GM03348 (cell line): ENCODE measurements at places on chromosomes 7 and 10.
A peak's percentile ranks its signal among the peaks of the same experiment; 100 is the strongest.

DNA sequence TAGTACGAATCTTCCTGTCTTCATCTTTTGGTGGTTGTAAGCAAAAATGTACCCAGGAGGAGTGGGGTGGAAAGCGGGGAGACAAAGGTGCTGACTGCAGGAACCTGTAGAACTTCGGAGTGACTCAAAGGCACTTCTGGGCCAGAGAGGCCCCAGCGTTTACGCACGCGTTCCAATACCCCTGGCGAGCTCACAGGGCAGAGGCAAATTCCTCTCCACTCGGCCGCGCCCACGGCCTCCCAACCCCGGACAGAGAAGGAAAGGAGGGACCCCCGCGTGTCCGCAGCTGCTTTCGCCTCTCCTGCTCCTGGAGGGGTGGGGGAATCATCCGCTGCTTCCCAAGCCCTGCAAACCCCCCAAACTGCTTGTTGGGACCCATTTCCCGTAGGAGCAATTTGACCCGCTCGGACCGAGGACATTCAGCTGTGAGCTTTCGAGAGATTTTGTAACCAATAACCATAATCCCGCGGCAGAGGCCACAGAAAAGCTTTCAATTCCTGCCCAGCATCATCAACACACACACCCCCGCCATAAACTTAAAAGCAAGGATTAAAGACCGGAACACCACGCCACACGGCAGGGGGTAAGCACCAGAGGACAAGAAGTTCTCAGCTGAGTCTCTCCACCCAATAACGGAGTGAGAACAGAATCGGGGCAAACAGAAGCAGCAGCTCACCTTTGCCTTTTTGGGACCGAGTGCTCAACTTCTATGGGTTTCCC lies 2.3 kb downstream of the IGF2BP3 start:
- peak; percentile 14 for DNase-seq

GRCh38 chr10:112481602-112482001 lies 34.6 kb downstream of the VTI1A start:
- no peak for DNase-seq

DNA sequence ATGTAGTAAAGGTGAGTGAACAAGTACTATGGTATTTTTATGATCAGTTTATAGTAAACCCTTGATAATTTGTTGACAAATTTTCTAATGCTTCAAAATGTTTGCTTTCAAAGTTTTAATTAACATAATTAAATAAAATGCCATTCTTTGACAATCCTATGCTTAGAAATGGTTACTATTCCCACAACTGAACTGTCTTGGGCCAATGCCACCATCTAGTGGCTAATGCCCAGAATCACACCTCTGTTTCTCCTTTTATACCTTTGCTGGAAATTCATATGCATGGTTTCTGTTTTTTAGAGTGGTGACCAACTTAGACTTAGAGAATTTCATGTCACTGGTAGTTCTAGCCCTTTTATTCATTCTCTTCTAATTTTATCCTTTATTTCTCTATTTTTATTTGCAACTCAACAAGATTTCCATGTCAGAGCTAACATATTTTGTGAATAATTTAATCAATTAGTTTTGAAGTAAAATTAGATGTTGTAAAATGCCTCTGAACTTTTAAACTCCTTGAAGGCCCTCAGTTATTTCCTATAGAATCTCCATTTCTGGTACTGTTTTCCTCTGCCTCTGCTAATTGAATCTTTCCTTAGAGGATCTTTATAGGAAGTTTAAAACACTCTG lies 31.1 kb downstream of the PCGF5 start:
- DNase-seq, result peak; percentile 47

DNA sequence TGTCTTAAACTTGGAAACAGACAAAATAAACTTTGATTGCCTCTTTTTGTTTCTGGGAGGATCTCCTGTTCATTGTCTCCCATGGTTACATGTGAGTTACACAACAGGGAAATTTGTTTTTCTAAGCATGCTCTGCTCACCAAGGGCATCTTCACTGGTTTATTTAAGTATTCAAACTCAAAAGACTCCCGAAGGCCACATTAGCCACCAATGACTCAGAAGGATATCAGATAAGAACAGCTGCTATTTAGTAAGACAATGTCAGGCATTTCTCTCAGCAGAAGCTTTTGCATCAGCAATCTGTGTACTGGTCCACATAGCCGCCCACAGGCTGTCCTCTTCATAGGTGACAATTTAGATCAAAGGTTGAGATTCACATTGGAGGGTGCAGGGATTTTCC lies 19.3 kb downstream of the OR6B1 start:
- DNase-seq, result peak; percentile 70

- DNase-seq, result no peak
Measured at GRCh38 chr10:70996549-70996948, 108.2 kb upstream of the PCBD1 start.

- no peak for DNase-seq
Measured at GRCh38 chr7:52917982-52918578, 117.4 kb upstream of the POM121L12 start.

GRCh38 chr10:21363731-21364104 lies 161.8 kb downstream of the SKIDA1 start:
- no peak for DNase-seq

DNA sequence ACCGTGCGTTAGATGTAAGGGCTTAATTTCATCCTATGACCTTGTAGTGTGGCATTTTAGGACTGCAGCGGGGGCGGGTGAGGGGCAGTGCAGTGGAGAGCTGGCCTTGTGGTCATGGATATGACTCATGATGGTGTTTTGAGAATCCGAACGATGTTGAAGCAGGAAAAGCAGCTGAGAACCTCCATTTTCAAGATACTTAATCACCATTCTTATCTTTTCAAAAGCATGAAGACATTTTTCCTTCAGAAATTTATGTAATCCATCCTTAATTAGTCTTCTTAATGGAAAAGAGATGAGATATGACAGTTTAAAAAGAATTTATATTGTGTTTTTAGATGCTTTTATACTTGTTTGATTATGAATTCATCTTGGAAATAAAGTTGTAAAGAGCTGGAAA lies 9.6 kb downstream of the ATP5F1C start:
- DNase-seq, result peak; percentile 88

DNA sequence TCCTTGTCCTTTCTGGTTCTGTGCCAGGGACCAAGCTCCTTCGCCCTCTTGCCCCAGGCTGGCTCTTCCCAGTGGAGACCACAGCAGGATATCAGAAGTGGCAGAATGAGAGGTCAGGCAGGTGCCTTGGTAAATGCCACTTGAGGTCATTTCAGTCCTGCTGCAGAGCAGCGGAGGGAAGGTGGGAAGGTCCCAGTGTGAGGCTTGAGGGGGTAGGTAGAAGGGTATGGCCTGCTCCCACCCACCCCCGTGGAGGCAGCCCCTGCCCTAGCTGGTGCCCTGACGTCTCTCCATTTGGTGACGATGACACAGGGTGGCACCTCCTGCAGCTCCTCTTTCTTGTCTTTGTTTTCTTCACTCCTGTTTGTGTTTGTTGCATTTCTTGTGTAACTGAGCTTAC lies 538.8 kb downstream of the TCERG1L start:
- no peak for DNase-seq

GRCh38 chr10:92103376-92104090 lies 180.0 kb downstream of the BTAF1 start:
- DNase-seq, result no peak

DNA sequence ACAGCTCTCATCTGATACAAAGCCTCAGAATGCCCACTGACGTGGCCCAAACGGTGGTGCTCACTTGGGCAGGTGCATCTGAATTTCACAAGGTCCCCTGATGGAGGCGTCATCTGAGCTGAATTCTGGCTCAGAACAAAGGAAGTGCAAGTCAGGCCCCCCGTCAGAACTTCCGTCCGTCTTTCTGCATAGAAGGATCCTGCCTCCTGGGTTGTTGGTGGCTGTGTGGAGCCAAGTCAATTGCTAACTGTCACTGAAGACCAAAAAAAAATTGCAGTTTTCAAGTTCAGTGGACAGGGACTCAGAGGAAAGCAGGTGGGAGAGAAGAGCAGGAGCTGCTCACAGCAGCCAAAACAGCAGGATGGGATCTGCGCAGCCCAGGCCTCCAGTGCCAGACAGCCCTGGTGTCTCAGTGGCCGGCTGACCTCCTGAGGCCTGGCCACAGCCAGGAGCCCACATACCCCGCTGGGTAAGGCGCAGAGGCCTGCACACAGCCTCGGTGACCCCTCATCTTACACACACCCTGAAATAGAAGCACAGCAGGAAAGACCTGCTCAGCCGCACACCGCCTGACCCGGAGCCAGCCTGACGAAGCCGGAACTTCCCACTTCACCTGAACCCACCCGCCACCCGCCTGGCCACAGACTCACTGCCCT lies 49.4 kb downstream of the PYROXD2 start:
- no peak for DNase-seq

DNA sequence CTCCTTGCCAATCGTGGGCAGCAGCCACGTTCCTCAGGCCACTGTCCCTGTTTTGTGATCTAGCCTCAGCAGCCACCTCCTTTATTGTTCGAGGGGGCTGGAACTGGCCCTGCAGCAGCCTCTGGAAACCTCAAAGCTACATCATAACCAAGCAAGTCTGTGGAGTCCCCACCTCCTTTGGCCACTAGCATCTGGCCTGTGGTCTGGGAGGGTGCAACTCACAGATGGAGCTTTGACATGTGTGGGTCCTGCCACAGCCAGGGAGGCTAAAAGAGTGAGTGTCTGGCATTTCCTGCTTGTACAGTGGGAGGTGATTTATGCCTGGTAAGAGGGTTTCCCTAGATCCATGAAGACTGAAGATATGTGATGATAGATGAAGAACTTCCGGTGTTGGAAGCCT lies 32.3 kb upstream of the NUB1 start:
- peak; percentile 88 for DNase-seq

- no peak for DNase-seq
Measured at GRCh38 chr10:7025296-7025695, 385.5 kb downstream of the SFMBT2 start.
